ENCODE measurements at places on chromosomes 7 and 10.

DNA sequence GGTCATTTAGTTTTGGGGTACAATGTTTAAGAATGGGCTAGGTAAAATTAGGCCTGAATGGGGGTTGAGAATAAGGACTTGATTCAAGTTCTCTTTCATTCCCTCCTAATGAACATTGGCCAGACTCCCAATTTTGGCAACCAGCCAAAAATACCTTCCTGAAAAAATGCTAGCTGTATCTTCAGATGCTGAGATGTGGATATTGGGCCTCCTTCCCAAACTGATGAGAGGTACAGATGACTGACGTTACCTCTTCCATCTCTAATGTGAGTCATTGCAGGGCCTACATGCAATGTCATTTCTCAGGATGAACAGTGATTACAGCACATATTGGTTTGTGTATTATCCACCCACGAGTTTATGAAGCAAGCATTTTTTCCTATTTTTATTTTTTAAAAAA, 151.6 kb downstream of the SND1 start:
- no peak for DNase-seq

DNA sequence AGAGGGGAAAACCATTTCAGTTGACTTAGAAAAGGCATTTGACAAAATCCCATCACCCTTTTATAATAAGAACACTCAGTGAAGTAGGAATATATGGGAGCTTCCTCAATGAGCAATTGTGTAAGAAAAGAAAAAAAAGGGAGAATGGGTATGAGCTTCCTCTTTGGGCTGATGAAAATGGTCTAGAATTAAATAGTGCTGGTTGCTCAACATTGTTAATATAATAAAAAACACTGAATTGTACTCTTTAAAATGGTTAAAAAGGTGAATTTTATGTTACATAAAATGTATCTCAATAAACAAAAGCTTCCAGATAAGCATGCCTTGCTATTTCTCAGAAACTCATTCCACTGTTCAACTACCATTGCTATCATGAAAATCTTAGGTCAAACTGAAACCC, 40.6 kb downstream of the LRRC17 start:
- no peak for DNase-seq

DNA sequence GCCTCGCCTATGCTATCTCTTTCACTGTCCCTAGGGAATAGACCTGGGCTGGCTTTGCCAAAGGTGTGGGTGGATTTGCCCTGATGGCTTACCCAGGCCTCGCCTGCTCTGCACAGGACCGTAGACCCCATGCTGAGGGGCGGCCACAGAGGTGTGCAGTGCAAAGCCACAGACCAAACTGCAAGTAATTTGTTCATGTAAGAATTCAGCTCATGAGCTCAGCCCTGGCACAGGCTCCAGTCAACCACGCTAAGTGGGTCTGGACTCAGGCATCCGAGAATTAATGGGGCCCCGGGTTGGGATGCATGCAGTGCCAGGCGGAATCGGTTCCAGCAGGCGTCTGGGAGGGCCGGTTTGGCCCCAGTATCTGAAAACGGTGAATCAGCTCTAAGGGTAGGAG, 445.2 kb downstream of the DNAJB6 start:
- DNase-seq, result no peak

DNA sequence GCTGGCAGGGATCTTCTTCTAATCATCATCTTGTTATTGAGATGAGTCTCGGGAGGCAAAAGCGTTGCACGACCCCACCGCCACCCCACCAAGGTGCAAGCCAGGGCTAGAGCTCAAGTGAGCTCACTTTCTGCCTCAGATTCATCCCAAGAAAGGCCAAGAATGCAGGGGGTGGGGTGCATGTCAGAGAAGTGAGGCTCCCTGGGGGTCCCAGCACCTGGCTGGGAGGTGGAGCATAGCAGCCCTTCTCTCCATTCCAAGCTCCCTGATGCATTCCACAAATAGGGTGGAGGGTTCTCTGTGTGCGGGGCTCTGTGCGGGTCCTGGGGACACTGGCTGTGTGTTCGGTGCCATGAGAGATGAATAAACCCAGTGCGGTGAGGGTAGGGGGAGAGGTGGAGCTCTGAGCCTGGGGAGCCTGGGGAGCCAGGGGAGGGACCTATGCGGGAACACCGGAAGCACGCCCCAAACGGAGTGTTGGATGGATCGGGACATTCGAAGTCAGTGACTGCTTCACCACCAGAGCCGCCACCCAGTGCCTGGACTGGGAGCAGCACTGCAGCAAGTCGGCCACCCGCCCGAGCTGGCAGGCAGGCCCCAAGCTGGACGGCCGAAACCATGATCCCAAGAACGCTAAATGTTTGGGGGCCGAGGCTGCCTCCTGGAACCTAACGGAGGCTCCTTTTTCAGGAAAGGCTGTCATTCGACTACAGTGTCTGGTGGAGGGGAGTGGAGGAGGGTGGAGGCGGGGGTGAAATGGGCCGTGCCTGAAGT, 17.9 kb upstream of the HMX3 start:
- DNase-seq, result no peak

DNA sequence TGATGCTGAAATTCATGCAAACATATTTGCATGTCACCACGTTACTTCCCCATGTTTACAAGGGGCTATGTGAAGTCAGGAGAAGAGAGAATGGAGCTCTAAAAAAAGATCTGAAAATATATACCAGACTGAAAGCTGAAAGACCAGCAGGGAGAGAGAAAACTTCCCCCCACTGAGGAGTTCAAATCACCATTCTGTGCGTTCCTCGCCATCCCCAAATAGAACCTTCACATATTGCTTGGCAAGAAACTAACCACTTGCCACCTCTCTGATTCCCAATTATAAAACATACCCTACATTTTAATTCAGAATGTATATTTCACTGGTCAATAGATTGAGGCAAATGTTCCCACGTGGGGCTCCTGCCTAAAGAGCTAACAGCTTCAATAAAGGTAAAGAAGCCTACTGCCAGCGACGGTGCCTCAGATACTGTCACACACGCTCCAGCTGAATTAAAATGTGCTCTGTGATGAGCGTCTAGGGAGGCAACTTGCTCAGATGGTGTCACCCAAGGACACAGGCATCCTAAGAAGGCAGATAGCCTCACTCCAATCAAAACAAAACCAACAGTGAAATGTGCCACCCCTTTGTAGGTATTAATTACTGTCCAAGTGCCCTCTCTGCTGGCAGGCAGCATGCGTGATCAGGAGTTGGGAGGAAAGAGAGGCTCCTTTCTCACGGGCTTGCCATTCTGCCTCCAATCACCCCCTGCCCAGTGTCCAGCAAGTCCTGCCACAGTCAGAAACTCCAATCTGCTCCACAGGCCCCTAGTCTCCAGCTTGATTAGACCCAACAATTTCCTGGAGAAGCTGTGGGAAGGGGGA, 298.2 kb downstream of the GRID1 start:
- DNase-seq, result no peak

DNA sequence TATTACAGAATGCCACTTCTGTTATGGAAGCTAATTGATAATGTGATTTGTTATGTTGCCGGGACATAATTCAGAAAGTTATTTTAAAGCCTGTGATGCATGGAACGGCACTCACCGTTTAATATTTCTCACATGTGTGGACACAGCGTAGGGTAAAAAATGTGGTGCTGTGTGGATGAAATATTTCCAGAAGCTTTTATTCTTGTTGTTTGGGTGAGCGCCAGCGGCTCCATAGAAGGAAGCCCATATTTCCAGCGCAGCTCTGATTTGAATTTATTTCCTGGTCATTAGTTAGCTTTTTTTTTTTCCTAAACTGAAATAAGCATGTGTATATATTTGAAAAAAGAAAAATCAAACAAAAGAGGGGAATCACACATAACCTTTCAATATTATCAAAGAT, 20.2 kb upstream of the NKX6-2 start:
- no peak for DNase-seq

DNA sequence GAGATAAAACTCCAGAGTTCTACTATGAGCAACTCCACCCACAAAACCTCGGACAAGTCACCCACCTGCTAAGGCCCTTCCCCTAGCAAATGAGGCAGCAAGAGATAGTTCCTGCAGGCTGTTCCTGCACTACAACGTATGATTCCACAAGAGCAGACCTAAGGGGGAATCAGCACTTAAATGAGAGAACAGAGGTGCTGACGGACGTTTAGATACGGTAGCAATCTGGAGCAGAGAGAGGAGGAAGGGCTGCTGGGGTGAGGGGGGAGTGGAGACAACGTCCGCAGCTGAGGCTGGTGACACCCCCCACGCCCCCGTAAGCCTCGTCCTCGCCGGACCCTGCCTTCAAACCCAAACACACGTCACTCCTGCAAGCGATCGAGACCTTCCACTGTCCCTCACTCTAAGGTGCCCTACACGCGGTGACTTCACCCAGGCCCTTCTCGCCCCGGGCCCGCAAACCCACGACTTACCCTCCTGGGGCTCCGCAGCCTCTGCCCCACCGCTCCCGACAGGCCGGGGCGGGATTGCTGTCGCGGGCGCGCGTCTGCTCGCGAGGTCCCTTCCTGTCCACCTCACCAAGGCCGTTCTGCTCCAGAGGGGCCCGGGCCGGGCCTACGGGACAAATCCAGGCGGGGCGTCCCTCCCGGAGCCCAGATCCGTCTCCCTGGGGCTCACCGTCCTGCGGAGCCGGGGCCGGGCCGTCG, 635 bp downstream of the ZNF12 start:
- DNase-seq, result no peak

DNA sequence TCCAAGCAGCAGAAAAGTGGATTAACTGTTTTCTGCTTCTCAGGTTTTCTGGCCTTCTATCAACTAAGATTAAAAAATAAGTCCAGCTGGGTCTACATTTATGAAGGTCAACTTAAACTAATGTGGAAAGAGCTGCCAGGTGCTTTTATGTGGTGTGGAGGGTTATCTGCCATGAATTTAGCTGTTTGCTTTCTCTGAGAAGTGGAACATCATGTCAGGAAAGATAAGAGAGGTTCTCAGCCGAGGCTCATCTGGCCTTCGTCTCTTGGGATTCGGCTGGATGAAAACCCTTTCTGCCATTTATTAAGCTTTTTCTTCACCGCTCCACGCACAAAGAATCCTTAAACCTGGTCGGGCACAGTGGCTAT, 5.5 kb downstream of the PTPRN2 start:
- no peak for DNase-seq

- DNase-seq, result no peak
Measured at GRCh38 chr10:71284544-71285179, 34.4 kb upstream of the SLC29A3 start.

DNA sequence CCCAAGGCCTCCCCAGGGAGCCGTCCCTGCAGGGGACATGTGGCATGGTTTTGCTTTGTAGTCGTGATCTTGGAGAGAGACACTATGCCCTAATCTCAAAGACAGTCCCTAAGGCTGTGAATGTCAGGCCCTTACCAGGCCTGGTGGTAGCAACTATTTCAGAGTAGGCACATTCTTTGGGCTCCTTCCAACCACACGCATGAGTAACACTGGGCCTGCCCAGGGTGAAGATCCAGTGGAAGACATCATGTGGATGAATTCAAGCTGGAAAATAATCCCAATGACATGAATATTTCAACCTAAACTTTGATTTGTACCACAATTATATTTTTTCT, 39.5 kb upstream of the INSIG1 start:
- DNase-seq, result no peak

DNA sequence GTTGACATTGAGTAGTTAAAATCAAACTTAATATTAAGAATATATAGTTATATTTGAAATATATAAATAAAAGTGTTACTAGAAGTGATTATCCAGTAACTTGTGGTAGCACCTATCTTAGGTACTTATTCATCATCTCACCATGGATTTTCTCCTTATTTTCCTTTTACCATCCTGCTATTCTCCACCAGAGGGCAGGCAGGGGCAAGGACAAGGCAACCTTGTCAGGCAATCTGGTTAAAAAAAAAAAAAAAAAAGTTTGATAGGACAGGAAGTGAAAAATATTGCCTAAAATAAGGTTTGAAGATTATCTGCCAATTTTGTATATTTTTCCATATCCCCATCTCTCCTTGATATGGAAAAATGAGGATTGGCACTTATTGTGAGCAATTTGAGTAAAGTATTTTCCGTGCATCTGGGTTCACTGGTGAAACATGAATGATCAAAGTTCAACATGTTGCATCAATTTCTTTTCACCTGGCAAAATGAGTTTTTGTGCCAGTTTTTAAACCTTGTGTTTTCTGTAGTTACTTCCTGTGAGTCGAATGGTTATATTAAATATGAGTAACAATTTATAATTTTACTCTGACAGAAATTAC, 256.7 kb downstream of the AGMO start:
- no peak for DNase-seq

DNA sequence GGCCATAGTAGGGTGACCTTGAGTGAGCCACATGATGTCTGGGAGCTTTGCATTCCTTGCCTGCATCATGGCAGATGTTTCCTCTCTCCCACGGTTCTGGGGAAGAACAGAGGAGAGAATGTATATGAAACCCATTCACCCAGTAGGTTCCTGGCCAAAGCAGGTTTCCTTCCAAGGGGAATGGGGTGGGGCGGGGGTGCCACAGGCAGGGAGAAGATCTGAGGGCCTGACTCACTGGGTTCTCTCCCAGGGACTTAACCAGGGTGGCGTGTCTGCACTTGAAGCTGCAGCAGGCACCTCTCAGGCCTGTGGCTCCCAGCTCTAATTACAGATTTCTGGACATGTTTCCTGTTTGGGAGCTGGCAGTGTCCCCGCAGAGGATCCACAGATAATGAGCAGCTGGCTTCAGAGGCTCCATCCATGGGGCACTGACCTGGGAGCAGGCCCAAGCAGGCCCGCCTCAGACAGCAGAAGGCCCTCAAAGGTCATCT, 50.2 kb upstream of the ZMIZ1 start:
- no peak for DNase-seq

All from T-helper 2 cell (primary cell).